Adrenal gland (tissue), 19 donors: ENCODE measurements at places on chromosomes 6 and 20. TPM values are rescaled to one million over a fixed set of nuclear protein-coding genes. Genes with fewer than 3 reads are reported as not detected.

DNA sequence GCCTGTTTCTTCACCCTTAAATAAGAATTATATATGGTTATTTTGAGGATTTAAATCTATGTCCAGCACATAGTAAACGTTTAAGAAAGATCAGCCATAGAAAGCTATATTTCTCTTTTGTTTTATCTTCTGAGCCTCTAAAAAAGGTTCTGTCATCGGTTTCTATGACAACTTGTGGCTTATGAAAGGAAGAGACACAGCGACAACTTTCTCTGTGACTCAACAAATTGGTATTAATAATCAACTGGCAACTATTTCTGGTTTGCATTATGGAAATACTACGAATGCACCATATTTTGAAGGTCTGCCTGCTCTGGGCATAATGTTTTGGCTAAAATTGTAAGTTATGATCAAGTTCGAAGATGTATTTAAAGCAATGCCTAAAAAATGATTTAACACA lies 751.0 kb downstream of the CD109 start:
- H3K4me1 ChIP-seq: no peaks in the 10 kb centered on the region
- no peak overlapping the region for H3K27ac ChIP-seq
- H3K4me3 ChIP-seq: no peak overlapping the region
- H3K36me3 ChIP-seq: no peaks in the 10 kb centered on the region

- no peak overlapping the region for H3K4me3 ChIP-seq
- peaks cover 88% of the 10 kb centered on the region for H3K36me3 ChIP-seq
- no peaks in the 10 kb centered on the region for H3K27me3 ChIP-seq
Observed at GRCh38 chr6:42864602-42865001, 14.8 kb upstream of the RPL7L1 start.

- peaks cover 36% of the 10 kb centered on the region for H3K4me1 ChIP-seq
- no peak for DNase-seq
- H3K27ac ChIP-seq: no peak overlapping the region
- H3K27me3 ChIP-seq: no peaks in the 10 kb centered on the region
- H3K36me3 ChIP-seq: no peaks in the 10 kb centered on the region
Observed at GRCh38 chr6:109052852-109053251, 41.8 kb downstream of the SESN1 start.

DNA sequence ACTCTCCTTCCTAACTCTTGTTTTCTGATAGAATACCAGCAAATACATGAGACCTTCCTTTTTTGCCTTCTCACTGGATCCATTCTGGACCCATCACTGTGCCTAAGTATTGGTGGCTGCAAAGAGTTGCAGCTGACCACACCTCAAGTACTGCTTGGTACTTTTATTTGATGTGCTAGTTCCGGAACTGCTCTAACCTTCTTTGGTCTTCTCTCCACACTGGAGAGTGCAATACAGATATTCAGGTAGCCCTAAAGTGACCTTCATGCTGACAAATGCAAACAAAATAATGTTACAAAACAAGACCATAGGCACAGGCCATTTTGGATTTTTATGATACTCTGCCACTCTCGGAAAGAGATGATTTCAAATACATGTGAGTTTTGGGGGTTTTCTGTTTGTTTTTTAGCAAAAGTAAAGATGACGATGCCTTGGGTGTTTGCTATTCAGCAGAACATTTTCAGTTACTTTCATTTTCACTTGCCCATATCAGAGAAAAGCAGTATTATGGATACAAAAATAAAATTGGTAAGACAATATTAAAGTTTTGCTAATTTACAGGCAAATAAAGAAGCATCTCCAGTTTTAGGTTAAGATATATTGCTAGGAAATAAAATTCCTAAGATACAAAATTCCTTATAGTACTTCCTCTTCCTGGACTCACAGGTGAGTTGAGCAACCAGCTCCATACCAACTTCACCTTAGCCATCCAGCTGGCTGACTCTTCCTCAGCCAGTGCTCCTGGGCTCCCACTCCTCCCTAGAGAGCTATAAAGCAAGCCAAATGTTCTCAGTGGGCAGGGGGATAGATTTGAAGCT lies 42.0 kb downstream of the PTPRK start:
- H3K36me3 ChIP-seq: no peaks in the 10 kb centered on the region
- DNase-seq: no peak
- no peak overlapping the region for H3K4me3 ChIP-seq
- no peak overlapping the region for H3K27ac ChIP-seq

DNA sequence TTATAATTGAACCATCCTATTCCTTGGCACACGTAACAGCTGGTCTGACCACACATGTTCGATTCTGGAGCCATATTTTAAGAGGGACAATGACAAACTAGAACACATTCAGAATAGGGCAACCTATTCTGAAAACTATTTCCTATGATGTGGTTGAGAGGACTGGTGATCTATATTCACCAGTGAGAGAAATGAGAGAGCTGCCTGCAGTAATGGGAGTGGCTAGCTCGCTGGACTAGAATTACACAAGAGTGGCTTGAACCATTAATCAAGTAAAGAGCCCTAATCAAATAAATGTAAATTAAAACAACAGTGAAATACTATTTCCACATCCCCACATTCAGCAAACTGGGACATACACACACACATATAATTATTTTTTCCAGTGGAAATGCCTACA lies 55.3 kb upstream of the LY86 start:
- no peaks in the 10 kb centered on the region for H3K27me3 ChIP-seq
- no peaks in the 10 kb centered on the region for H3K36me3 ChIP-seq
- DNase-seq: no peak
- no peak overlapping the region for H3K27ac ChIP-seq
- no peaks in the 10 kb centered on the region for H3K4me1 ChIP-seq
- no peak overlapping the region for H3K4me3 ChIP-seq

DNA sequence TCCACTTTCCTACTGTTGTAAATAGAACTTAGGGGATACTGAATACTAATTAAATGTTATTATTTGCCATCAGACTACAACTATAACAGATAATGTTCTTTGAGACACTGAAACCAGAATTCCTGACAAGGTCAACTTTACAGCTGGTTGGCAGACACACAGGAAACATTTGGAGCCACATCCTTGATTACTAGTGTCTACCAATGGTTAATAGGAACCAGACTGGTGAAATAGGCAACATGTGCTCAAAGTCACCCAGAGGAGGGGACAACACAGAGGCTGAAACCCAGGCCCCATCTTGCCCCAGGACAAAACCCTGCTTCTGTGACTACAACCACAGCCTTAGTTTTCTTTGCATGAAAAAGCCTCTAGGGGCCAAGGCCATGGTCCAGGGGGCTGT lies 47.8 kb upstream of the NT5E start:
- no peak overlapping the region for H3K27ac ChIP-seq
- no peaks in the 10 kb centered on the region for H3K36me3 ChIP-seq
- no peaks in the 10 kb centered on the region for H3K4me1 ChIP-seq
- no peaks in the 10 kb centered on the region for H3K27me3 ChIP-seq
- H3K4me3 ChIP-seq: no peak overlapping the region

Gene TRAM2
- 10.7 TPM for total RNA-seq
